ENCODE measurements at places on chromosomes 12 and 14.

GRCh38 chr12:124837958-124838803 is 25.5 kb downstream of the SCARB1 start:
- DNase-seq = no peak

- DNase-seq = no peak
Measured at GRCh38 chr14:100441271-100441947, 118.3 kb downstream of the SLC25A47 start.

GRCh38 chr12:128592220-128592744 is 231.5 kb downstream of the SLC15A4 start:
- no peak for DNase-seq

DNA sequence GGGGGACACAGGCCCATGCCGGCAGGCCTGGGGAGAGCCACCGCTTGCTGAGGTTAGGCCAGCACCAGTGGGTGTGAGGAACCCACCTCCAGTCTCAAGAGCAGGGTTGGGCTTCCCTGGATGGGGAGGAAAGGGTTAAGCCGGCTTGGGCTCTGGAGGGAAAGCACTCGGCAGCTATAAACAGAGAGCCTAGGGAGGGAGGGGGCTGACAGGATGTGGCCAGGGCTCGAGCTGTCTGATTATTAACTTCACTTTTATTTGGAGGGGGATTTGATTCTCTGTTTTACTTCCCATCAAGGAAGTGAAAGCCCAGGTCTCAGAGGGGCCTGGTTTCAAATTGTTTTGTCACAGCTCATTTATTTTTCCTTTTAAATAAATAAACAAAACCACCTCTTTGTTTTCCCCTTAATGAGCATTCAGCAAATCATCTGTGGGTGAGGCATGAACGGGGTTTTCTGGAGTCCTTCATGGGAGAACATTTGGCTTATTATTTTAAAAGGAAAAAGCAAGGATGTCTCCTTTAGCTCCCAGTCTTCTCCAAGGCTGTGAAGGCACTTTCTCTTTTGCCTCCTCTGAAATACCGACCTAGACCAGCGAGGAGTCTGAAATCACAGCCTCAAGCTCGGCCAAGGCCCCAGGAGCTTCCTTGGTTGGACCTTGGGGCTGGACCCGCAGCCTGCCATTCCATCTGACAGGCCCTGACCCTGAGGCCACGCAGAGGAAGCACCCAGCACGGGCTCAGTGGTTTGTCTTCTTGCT is 21.9 kb upstream of the ZFP36L1 start:
- DNase-seq = peak; percentile 51

DNA sequence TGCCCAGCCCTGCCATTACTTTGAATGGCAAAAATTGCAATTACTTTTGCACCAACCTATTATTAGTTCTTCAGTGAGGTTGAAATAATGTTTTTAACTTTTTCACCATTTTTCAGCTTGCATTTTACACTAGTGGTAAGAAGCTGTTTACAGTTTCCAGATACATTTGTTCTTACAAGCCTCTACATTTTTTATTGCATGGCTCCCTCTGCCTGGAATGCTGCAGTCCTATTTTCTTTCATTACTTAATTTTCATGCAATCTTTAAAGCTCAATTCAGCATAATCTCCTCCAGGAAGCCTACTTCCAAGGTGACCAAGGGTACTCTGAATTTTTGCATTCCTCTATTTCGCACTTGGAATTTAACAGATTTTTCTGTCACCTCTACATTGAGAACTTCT is 33.4 kb downstream of the CCER1 start:
- DNase-seq = no peak

- DNase-seq = no peak
Measured at GRCh38 chr12:79514730-79515529, 175.8 kb downstream of the PAWR start.

DNA sequence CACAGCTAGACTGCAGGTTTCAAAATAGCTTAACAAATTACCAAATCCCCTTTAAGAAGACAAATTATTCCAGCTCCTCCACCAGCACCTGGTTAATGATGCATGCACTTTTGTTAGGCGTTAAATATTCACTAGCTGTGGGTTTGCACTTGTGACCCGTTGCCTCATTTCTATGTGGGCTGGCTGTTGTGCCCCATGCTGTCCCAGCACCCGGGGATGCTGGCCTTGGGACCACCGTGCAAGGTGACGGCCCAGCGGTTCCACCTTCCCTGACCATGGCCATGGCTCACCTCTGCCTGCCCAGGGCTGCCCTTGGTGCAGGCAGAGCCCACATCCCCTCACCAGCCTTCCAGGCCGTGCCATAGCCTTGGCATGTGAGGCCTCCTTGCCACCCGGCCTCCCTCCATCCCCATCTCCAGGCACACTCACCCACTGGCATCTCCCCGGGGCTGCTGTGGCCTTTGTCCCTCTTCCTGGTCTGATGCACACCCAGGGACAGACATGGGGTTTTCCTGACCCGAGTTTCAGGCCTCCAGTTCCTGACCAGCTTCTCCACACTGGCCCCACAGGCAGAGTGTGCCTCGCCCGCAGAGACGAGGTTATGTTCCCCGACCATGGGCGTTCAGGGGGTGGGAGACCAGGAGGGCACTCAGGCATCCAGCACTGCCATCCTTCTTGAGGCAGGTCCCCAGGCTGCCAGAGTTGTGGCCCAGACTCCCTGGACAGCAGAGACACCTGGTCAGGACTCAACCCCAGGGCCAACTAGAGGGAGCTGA is 20.3 kb upstream of the C14orf180 start:
- DNase-seq = no peak

DNA sequence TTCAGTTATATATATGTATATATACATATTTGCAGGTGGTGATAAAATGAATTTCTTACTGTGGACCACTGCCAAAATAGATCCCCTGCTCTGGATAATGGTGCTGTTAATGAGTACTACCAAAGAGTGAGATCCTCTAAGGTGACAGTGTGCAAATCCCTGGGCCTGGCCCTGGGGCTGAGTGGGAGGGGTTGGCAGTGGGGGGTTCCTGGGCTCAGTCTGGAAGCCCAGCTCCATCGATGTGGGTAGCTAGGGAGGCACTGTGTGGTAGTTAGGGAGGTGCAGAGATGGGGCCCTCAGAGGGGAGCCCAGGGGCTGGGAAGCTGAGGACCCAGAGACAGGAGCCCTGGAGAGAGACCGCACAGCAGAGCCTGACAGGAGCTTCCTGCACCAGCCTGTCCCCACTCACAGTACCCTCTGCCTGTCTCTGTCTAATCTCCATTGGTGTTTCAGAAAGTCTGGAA is 9.1 kb downstream of the KRT8 start:
- no peak for DNase-seq
